Activated T-helper 1 cell treated with anti-CD3 and anti-CD28 coated beads, Interleukin-2, amount 50 U/mL, for 16 hours (primary cell): ENCODE measurements at places on chromosomes 1 and 21.

DNA sequence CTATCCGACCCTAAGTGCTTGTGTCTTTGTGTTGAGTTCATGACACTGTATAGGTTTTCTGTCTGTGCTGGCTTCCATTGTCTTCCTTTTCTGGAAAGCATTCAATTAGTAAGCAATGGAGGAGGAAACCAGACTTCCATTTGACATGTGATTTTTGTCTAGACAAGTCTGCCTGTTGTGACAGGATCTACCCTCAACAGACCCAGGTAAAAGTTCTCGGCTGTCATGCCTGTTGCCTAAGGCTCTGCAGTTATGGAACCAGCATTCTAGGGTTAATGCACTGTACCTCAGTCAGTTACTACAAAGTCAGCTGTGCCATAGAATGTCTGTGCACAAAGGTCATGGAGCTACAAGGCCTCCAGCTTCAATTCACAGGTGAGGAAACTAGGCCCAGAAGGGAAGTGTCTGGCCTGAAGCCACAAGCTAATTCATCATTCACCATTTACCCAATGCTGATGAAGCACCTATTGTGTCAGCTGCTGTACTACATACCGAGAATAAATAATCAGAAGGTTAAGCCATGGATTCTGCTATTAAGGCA is 72.3 kb downstream of the PLPP3 start:
- no peak for DNase-seq

GRCh38 chr1:116392717-116393404 is 19.8 kb downstream of the ATP1A1 start:
- DNase-seq = no peak

DNA sequence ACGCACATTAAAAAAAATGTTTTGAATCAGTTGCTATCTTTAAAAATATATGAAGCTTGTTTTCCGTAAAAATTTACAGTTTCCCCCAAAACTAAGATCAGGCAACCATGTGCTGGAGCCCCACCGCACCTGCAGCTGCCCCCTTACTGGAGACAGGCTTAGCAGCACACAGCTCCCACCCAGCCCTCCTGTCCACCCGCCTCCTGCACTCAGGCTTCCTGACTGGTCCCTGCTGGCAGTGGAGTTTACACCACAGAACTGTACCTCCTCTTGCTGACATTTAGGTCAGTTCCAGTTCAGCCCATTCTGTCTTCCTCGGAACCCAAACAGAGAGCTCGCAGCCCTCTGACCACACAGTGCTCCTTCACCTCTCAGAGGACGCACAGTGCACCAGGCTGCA is 2.1 kb downstream of the GPR161 start:
- no peak for DNase-seq

DNA sequence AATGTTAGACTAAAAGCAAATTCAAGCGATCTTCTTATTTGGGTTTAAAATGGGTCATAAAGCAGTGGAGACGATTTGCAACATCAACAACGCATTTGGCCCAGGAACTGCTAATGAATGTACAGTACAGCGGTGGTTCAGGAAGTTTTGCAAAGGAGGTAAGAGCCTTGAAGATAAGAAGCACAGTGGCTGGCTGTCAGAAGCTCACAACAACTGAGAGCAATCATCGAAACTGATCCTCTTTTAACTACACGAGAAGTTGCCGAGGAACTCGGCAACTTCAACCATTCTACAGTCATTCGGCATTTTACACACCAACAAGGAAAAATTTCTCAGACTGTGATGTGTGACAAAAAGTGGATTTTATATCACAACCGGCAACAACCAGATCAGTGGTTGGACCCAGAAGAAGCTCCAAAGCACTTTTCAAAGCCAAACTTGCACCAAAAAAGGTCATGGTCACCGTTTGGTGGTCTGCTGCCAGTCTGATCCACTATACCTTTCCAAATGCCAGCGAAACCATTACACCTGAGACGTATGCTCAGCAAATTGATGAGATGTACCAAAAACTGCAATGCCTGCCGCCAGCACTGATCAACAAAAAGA is 47.9 kb downstream of the ASH1L start:
- no peak for DNase-seq

DNA sequence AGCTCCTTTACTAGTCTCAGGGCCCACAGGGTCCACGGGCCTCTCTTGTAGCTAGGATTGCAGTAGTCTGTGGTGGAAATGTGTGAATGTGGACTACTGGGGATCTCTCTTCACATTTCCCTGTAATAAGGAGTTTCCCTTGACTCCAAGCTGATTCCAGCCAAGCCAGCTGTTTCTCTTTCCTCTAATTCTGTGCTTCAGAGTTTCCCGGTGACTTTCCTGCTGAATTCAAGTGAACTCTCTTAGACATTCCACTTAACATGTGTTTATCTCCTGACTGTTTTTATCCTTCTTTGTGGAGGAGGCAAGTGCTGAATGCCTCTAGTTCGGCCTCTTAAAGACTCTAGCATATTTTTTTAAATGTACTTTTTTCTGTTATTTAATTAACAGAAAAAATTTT is 354.0 kb upstream of the RGS18 start:
- DNase-seq = no peak

GRCh38 chr21:45332981-45333582 is 45.4 kb upstream of the POFUT2 start:
- DNase-seq = no peak

- DNase-seq = no peak
Observed at GRCh38 chr1:53049574-53049967, 12.4 kb upstream of the PODN start.

GRCh38 chr1:93607814-93608186 is 73.8 kb downstream of the BCAR3 start:
- peak; percentile 17 for DNase-seq

- DNase-seq = no peak
Observed at GRCh38 chr1:234851450-234852438, 241.8 kb upstream of the IRF2BP2 start.

DNA sequence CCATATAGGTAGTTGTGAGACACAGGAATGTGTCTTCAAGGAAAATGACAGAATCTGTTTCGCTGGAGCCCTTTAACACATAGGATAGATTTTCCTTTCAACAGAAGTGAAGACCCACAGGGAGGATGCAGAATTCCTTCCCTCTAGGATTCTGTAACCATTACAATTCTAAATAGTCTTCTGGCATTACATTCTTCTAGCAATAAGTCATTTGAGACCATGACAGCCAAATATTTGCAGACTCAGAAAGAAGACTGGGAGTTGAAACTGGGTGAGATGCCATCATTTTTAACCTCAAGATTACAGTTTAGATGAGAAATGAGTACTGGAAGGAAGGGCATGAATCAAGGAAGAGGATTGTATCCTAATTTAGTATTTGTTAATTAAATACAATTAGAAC is 61.6 kb downstream of the ZBTB18 start:
- DNase-seq = no peak

GRCh38 chr1:23910553-23911246 is 2.5 kb downstream of the CNR2 start:
- no peak for DNase-seq

GRCh38 chr1:199007423-199007822 is 368.6 kb downstream of the PTPRC start:
- DNase-seq = no peak

DNA sequence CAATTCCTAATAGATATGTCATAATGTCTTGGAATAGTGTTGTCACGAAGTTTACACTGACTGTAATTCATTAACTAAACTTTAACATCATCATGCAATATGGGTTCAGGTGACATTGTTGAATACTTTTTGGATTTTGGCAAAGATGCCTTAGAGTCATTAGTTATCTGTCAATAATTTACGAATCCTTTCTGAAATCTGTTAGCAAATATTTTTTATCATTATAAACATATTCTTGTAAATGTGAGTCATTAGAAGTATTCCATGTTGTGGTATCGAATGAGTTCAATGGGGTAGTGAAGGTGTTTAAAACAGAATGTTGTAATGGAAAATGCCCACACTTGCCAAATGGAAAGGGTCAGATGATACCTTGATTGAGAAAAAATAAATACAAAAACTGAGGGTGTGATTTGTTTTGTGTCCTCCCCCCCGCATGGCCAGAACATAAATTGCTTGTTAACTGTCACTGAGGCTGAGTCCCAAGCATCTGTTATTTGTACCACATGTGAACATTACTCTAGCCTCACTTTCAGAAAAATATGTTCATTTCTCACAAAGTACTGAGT is 5.2 kb upstream of the NR5A2 start:
- no peak for DNase-seq

DNA sequence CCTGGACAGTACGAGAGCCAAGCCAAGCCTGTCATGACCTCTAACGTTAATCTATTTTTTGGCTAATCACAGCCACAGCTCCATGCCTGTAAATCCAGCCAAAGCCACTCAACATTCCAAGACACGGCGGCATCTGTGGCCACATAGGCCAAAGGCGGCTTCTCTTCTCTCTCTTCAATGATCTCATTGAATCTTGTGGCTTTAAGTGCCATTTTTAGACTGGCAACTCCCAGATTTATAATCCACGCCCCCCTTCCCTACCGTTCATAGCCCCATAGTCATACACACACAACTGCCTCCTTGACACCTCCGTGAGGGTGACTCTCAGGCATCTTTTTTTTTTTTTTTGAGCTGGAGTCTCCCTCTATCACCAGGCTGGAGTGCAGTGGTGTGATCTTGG is 5.7 kb upstream of the SELENON start:
- no peak for DNase-seq

DNA sequence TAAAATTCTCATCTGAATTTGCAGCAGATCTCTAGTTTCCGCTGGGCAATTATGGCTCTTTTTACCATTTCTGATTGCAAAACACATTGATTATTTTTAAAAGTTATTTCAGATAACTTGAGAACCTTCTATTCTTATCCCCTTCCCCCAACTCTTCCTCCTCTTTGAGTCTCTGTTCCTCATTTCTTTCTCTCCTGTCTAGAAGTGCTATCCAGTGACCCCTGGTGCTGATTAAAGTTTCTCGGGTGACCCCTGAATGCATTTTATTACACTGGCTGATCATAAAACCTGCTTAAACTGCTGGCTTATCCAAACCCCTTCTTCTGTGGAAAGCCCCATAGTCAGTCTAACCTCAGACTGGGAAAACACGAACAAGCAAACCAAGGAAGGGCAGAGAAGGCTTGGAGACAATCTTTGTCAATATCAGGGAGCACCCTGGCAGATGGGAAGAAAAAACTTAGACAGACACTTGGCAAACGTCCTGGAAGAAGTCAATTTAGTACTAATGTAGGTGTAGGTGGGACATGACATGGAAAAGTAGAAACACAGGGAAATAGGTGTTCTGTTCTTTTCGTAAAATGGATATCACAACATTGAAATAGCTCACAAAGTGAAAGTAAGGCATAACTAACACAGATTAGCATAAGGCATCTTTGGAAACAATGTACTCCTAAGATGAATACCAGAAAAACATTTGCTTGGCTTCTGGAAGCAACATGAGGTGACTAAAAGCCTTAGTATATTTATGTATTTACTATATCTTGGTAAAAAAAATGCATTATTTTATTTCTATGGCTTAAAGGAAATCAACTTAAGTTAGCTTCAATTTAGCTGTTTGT is 61.4 kb downstream of the GORAB start:
- no peak for DNase-seq

DNA sequence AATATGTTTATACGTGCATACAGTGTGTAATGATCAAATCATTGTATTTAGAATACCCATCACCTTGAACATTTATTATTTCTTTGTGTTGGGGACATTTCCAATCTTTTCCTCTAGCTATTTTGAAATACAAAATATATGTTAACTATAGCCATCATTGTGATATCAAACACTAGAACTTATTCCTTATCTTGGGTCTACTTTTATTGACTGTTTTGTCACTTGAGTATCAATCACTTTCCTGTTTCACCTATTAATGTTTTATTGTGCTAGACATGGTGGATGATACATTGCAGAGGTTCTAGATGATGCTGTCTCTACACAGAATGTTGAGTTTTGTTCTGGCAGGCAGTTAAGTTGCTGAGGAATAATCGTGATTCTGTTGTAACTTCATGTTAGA is 45.9 kb downstream of the STXBP3 start:
- no peak for DNase-seq

DNA sequence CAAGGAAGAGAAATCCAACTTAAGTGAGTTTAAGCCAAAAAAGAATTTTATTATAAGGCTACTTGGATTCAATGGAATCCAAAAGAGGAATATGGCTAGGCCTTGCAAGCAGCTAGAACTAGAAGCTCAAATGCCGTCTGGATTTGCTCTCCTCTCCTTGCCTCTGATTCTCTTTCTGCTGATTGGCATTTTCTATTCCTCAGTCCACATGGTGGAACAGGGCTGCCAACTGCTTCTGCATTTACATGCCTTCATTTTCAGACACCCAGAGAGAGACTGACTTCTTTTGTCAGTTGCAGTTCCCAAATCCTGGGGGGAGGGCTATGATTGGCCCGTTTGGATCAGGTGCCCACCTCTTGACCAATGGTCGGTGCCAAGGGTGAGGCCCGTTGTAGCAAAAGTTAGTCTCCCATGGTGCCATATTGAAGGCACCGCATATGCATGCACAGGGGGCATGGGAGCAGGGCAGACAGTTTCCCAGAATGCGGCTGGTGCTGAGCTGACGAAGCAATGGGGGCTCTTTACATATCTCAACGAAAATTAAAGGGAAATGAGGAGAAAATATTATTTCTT is 18.3 kb downstream of the ZBTB18 start:
- no peak for DNase-seq

DNA sequence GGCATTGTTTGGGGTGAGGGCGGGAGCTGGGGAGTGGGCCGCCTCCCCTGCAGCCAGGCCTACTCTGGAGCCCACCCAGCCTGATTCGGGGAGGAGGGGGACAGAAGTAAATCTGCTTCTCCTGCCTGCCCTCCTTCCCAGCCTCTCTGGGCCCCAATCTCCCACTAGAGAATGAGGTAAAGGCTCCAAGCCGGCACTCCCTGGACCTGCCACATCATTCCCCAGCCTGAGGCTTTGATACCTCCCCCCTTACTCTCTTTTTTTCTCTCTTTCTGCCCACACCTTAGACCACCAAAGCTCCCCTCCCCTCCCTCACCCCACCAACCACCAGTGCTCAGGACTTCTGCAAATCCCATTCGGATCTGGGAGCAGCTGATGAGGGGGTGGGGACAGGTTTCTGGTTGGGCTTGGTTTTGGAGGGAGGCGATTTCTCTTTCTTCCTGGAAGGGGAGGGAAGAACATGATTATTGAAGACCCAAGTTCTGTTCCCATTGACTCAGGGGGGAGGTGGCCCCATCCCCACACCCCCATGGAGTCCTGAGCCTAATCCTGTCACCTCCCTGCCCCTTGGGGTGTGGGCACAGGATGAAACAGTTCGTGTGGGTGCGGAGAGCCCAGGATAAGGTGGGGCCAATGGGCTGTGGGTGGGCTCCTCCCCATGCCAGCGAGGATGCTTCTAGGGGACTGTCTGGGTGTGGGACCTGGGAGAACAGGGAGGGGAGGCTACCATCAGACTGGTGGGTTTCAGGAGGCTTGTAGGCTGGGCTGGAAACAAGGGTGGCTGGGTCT is 1.3 kb downstream of the MAP7D1 start:
- DNase-seq = no peak

DNA sequence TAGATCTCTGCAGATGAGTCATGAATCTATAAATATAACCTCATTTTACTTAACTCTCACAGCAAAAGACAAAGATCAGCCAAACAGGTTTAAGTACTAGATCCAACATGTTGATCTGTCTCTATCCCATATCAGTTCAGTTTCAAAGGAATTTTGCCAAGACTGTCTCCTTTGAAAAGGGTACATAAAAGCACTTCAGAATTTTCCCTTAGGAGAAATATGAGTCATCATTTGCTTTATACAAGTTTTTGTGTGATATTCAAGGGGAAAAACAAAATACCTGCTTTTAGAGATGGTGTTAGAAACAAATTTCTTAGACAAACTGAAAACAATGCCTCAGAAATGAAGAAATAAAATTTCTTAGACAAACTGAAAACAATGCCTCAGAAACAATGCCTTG is 73.5 kb upstream of the LRRC7 start:
- no peak for DNase-seq

GRCh38 chr21:38807441-38807871 is 1.7 kb downstream of the ETS2 start:
- DNase-seq = no peak
